Uterus (tissue), 4 donors: ENCODE measurements at places on chromosomes 3 and 15. TPM values are rescaled to one million over a fixed set of nuclear protein-coding genes. Genes with fewer than 3 reads are reported as not detected.
A peak's percentile ranks its signal among the peaks of the same experiment; 100 is the strongest.

The C3orf49 gene
- total RNA-seq, result not detected

The CLDN1 gene
- total RNA-seq, result 15.1 TPM

The STRIT1 gene
- not detected for total RNA-seq

The ERC2 gene
- not detected for total RNA-seq

The ZNF502 gene
- total RNA-seq, result 9.8 TPM

The NOX5 gene
- not detected for total RNA-seq

The PLSCR4 gene
- 70.8 TPM for total RNA-seq

The RIOX2 gene
- 35.5 TPM for total RNA-seq

The RPL14 gene
- 2,060 TPM for total RNA-seq

The CSTA gene
- not detected for total RNA-seq

The SLC25A36 gene
- total RNA-seq, result 273 TPM

The RNU6-1 gene
- total RNA-seq, result not detected

The ATP13A5 gene
- total RNA-seq, result not detected

The RTP4 gene
- 5.1 TPM for total RNA-seq

DNA sequence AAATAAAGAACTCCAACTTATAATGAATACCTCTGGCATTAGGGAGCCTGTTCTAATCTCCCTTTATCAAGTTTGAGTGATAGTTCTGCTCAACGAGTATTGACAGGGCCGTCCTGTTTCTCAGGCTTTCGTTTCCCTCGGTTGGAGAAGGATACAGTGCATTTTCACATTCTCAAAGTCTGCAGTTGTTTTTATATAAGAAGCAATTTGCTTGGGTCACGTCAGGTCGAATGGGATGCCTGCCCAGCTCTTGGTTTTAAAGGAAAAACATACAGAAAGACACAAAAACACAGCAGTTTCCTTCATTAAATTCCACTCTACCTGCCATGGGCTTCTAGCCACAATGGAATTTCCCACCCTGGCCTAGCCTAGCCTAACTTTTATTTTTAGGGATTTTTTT is 366.3 kb downstream of the TIGIT start:
- no peak for DNase-seq

- DNase-seq, result no peak
These were observed 610.0 kb upstream of the ZNF385D start for GRCh38 chr3:22360970-22361369.

GRCh38 chr15:88718731-88719130 is 79.9 kb downstream of the ISG20 start:
- no peak for DNase-seq

DNA sequence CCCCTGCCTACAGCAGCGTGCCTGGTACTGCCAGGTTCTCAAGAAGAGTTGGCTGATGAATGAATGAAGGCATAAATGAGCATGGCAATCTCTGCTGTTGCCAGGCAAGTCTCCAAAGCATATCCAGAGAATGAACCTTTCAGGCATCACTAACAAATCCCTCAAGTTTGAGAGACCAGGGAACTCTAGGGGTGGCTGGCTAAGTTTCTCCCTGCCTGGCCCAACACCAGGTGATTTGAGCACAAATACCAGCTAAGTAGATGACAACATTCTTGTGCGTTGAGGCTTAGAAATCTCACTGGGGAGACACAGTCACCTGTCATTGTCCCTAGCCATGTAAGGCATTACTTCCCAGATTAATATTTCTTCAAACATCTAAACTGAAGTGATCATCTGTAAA is 81.4 kb upstream of the PTX3 start:
- no peak for DNase-seq

- no peak for DNase-seq
These were observed 63.8 kb upstream of the CTSH start for GRCh38 chr15:79008659-79009058.

- DNase-seq, result no peak
These were observed 26.4 kb upstream of the KCNAB1 start for GRCh38 chr3:156093964-156094363.

GRCh38 chr3:131699001-131699400 is 196.2 kb upstream of the MRPL3 start:
- no peak for DNase-seq

- DNase-seq, result no peak
These were observed 63.2 kb downstream of the ASTE1 start for GRCh38 chr3:130963444-130963843.

DNA sequence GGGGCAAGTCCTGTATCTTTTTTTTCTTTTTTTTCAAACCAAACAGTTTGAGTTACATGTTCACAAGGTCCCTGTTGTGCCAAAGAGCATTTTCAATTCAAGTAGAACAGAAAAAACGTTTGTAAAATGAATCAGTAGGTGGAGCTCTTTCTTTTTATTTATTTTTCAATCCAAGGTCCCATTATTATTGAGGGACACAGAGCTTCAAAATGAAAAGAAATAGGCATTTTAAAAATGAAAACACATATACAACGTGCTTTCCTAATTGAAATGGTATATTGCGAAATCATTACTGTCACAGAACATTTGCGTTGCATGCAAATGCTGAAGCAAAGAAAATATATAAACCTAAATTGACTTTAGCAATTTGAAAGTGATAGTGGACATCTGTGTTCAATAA is 711.0 kb downstream of the MECOM start:
- DNase-seq, result no peak

- DNase-seq, result no peak
These were observed 7.3 kb downstream of the ESYT3 start for GRCh38 chr3:138441742-138442141.

GRCh38 chr3:184158404-184158803 is 3.2 kb downstream of the DVL3 start:
- no peak for DNase-seq

DNA sequence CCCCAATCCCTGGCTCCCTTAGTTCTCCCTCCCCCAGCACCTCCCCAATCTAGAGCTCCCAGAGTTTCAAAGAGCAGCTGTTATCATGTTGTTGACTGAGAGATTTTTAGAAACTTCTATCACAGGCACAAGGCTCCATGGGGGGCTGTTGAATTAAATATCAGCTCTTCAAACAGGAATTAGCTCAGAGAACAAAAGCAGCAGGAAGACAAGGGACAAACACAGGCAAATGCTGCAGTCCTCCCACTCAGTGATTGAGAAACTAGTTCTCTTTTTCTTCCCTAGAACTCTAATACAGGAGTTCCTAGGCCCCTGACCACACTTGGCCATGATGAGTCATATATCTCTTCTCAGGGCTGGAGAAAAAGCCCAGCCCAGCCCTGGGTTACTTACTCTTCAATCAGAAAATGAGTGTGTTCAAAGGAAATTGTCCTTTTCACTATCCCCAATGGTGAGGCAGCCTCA is 262.1 kb downstream of the IGSF11 start:
- no peak for DNase-seq

GRCh38 chr3:45545476-45545875 is 49.1 kb upstream of the LIMD1 start:
- no peak for DNase-seq

DNA sequence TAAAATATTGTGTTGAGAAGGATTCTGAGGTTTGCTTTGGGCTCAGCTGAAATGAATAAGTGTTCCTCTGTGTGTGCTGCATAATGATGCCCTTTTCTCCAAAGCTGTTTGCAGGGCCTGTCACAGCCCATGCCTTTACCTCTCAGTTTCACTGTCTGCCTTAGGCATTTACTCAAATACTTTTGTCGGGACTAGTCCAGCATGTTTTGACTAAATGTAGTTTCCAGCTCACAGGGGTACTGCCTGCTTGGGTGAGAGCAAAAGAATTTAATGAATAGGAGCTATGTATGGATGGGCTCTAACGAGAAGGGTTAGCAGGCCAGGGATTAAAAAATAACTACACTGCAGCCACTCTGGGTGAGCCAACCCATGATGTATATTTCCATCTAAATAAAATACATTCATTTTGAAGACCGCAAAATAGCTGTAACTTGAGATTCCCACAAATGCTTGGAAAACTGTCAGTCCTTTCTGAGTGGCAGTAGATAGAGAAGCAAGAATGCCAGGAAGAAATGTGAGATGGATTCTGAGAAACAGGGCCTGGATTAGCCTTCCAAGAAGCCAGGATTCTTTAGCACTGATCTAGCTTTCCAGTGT is 549.2 kb upstream of the TBL1XR1 start:
- no peak for DNase-seq

GRCh38 chr3:193857996-193858395 is 265.0 kb downstream of the OPA1 start:
- no peak for DNase-seq

GRCh38 chr3:140152851-140153639 is 218.1 kb downstream of the CLSTN2 start:
- DNase-seq, result no peak

GRCh38 chr3:7820969-7821368 is 680.7 kb upstream of the LMCD1 start:
- DNase-seq, result no peak

GRCh38 chr15:77982127-77982490 is 95.4 kb downstream of the TBC1D2B start:
- no peak for DNase-seq

DNA sequence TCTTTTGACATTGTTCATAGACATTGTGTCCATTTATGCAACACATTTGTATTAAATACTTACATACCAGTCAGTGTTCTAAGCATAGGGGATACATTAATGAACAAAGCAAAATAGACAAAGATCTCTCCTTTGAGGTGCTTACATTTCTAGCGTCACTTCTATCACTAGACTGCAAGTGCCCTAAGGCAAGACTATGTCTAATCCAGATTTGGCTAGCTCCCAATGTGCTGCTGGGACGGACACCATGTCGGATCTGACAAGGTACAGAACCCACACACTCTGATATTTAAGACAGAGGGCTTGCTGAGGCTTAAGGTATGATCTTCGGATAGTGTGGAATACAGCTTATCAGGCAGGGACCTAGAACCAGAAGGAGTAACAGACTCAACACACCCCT is 41.4 kb downstream of the MYLK start:
- DNase-seq, result no peak

DNA sequence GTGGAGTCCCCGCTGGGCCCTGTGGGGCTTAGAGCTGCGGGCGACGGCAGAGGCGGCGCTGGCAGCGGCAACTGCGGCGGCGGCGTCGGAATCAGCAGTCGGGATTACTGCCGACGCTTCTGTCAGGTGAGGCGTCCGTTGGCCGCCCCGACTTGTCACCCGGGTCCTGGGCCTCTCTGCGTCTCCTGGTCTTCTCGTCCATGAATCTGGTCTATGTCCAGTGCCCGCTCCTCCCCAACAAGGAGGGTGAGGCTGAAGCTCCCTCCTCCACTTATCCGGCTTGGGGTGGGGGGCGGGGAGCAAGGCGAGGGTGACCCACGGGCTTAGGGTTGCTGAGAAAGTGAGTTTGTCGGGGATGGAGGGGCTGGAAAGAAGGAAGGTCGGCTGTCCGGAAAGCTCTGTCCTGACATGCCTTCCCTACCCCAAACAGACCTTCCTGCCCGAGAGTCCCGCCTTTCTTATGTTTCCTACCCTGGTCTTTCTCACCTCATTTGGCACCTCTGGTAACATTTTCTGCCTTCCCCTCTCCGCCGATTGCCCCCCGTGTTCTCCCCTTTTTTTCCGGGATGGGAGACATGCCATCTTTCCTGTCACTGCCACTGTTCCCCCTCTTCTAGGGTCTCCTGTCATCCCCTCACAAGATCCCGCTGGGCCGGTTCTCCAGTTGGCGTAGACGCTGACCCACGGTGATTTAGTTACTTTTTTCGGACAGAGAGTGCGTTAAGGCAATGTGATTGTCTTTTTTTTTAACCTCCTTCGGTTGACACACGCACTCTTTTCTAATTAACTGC is 520 bp downstream of the ZNF654 start:
- DNase-seq, result no peak

GRCh38 chr3:102129760-102130608 is 280.7 kb downstream of the NFKBIZ start:
- peak; percentile 81 for DNase-seq

GRCh38 chr15:64634576-64635498 is 140.6 kb downstream of the RBPMS2 start:
- DNase-seq, result no peak

DNA sequence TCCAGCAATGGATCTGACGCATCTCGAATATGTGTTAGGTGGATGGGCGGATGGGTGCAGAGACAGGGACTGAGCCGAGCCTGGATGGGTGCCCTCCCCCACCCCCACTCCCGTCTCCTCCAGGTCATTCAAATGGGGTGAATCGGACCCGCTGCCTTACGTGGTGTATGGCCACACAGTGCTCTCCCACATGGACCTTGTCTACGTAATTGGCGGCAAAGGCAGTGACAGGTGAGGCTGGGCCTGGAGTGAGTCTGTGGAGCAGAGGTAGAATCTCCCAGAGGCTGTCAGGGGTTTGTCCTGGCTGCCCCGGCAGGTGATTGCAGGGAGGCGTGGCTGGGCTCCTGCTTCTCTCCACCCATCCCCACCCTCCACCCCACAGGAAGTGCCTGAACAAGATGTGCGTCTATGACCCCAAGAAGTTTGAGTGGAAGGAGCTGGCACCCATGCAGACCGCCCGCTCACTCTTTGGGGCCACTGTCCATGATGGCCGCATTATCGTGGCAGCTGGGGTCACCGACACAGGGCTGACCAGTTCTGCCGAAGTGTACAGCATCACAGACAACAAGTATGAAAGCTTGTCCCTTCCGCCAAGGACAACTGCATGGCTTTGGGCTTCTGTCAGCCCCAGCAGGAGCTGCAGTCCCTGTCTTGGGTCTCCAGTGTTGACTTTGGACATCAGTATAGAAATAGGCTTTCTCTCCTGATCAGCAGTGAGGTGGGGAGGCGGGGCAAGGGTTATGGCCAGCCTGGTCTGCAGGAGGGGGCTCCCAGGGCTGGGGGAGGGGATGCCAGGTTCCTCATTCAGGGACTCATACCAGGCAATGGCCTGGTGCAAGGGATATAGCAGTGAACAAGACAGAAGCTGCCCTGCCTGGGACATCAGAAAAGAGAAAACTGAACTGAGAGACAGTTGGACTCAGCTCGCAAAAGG is 3.4 kb downstream of the KLHL40 start:
- DNase-seq, result no peak

GRCh38 chr15:93482731-93483130 is 393.7 kb upstream of the RGMA start:
- DNase-seq, result no peak

GRCh38 chr15:78421238-78421965 is 16.6 kb upstream of the IREB2 start:
- no peak for DNase-seq

DNA sequence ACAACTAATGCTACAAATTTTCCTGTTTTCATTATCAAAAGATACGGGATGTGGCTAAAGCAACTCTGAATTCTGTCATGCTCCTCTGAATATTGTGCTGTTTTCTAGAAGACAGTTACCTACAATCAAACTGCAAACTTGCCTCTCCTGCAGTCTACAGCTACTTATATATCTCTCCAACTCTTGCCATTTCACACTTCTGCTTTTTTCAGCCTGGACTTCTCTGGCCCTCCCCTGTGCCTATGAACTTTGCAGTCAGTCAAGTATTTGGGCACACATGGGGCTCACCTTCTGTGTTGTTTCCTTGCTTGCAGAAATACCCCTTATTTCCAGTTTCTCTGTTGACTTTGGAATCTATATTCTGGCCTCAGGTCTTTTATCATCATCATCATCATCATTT is 575.6 kb downstream of the GRM7 start:
- DNase-seq, result no peak

- no peak for DNase-seq
These were observed 135.4 kb upstream of the CBLB start for GRCh38 chr3:106004137-106004681.
